ENCODE measurements at places on chromosomes 13 and 19.

GRCh38 chr13:48653472-48653939 lies at the start of gene CYSLTR2:
CYSLTR2 (plus strand) TSS chr13:48653929; CDS start chr13:48706818, 52,889 bp downstream.
- peak; percentile 32 for DNase-seq

GRCh38 chr19:5424192-5424973 lies 30.8 kb upstream of the ZNRF4 start:
- DNase-seq, result no peak

DNA sequence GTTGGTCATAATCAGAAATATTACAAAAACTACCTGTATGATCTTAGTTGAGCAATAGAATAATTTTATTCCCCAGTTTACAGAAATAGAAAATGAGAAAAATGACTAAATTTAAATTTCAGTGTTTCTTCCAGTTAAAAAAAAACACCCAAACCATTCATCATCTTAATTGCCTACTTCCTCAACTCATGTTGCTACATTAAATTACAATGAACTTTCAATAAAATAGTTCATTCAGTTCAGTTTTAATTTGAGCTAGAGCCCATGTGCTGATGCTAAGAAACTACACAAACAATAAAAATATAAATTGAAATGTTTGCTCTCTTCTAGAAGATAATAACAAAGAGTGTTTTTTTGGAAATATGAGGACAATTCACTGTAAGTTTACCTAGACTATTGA lies 820.4 kb downstream of the SLITRK6 start:
- DNase-seq, result no peak

DNA sequence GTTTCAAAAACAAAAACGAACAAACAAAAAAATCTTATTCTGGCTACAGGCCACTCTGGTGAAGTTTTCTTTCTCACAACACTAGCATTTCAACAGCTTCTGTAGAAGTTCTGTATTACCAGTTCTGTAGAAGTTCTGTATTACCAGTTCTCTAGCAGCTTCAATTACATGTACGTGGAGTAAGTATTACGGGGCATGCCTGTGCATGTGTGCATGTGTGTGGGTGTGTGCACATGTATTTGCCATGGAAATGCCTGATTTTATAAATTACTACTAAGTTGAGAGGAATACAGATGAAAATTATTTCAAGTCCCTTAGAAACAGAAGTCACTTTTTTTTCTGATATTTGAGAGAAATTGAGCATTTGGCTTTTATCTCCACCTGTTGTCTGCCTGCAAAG lies 414.2 kb downstream of the FOXO1 start:
- DNase-seq, result no peak
